ENCODE measurements at places on chromosomes 6 and 20. TPM values are rescaled to one million over a fixed set of nuclear protein-coding genes. Genes with fewer than 3 reads are reported as not detected.

GRCh38 chr20:25457886-25458680 lies 50.6 kb downstream of the GINS1 start:
- H3K27ac ChIP-seq: no peak overlapping the region
- H3K27me3 ChIP-seq: no peaks in the 10 kb centered on the region
- no peak for DNase-seq
- no peak overlapping the region for H3K4me3 ChIP-seq
- no peaks in the 10 kb centered on the region for H3K4me1 ChIP-seq

- no peak overlapping the region for H3K4me3 ChIP-seq
- no peak for DNase-seq
- no peaks in the 10 kb centered on the region for H3K4me1 ChIP-seq
- H3K36me3 ChIP-seq: no peaks in the 10 kb centered on the region
- no peaks in the 10 kb centered on the region for H3K27me3 ChIP-seq
- no peak overlapping the region for H3K27ac ChIP-seq
Observed at GRCh38 chr6:136030131-136030530, 178.6 kb downstream of the PDE7B start.

- no peaks in the 10 kb centered on the region for H3K36me3 ChIP-seq
- H3K27me3 ChIP-seq: peaks cover 3% of the 10 kb centered on the region
- peak; percentile 84 for DNase-seq
- H3K27ac ChIP-seq: no peak overlapping the region
- H3K4me1 ChIP-seq: peaks cover 20% of the 10 kb centered on the region
- H3K4me3 ChIP-seq: no peak overlapping the region
Observed at GRCh38 chr20:49608752-49609670, 41.1 kb upstream of the PTGIS start.

DNA sequence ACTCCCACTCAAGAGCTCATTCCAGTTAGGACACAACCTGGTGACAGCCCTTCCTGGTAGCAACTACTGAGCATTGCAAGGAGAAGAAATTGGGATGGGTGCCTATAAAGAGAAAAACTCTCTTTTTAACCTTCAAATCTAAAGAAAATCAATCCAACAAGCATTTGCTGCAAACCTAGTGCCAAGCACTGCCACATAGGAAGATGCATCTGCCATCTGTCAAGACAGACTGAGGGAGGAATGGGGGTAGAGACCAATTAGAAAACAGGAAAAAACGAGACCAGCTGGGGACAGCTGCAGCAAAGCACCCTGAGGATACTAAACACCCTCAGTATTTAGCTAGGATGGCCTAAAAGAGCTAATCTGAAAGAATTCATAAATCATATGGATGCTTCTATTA lies 27.9 kb downstream of the HLA-DMB start:
- DNase-seq: no peak
- no peak overlapping the region for H3K27ac ChIP-seq
- H3K36me3 ChIP-seq: no peaks in the 10 kb centered on the region
- peaks cover 5% of the 10 kb centered on the region for H3K27me3 ChIP-seq
- H3K4me3 ChIP-seq: no peak overlapping the region

- H3K36me3 ChIP-seq: no peaks in the 10 kb centered on the region
- peaks cover 9% of the 10 kb centered on the region for H3K27me3 ChIP-seq
- DNase-seq: no peak
- no peak overlapping the region for H3K4me3 ChIP-seq
Observed at GRCh38 chr20:1417273-1417672, 24.4 kb upstream of the FKBP1A start.

Gene TRIM15
- total RNA-seq: not detected

DNA sequence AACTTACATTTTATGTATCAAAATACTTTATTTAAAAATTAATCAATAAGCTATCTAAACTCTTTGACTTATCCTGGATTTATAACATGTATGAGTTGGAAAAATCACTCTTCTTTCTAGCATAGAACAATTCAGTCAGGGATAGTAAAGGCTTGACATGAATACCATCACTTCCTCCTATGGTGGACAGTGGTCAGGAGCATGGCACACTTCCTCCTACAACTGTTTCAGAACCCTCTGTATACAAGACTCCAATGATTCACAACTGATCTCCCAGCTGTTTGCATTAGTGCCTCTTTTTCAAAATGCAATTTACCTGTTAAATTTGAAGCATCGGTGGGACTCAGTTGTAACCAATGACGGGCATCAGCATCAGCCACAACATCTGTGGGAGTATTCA lies 129.7 kb downstream of the RALGAPA2 start:
- H3K4me1 ChIP-seq: no peaks in the 10 kb centered on the region
- H3K27ac ChIP-seq: no peak overlapping the region
- peaks cover 55% of the 10 kb centered on the region for H3K36me3 ChIP-seq
- H3K4me3 ChIP-seq: no peak overlapping the region
- no peak for DNase-seq

GRCh38 chr20:38248133-38248532 lies 12.4 kb downstream of the KIAA1755 start:
- H3K36me3 ChIP-seq: no peaks in the 10 kb centered on the region
- no peaks in the 10 kb centered on the region for H3K4me1 ChIP-seq
- H3K4me3 ChIP-seq: no peak overlapping the region
- H3K27me3 ChIP-seq: peaks cover 2% of the 10 kb centered on the region
- no peak overlapping the region for H3K27ac ChIP-seq

Gene CITED2
- 185 TPM for total RNA-seq

GRCh38 chr20:57326667-57327455 lies 2.7 kb upstream of the SPO11 start:
- no peak overlapping the region for H3K4me3 ChIP-seq
- H3K27ac ChIP-seq: no peak overlapping the region
- DNase-seq: no peak
- H3K27me3 ChIP-seq: peaks cover 22% of the 10 kb centered on the region
- no peaks in the 10 kb centered on the region for H3K36me3 ChIP-seq

GRCh38 chr6:17601386-17601703 lies 1.2 kb downstream of the FAM8A1 start:
- peaks cover 14% of the 10 kb centered on the region for H3K36me3 ChIP-seq
- peak overlapping the region; percentile 85 for H3K27ac ChIP-seq
- no peak for DNase-seq
- no peaks in the 10 kb centered on the region for H3K27me3 ChIP-seq

- DNase-seq: no peak
- H3K4me3 ChIP-seq: peak overlapping the region; percentile 23
Observed at GRCh38 chr20:53652090-53652858, 58.6 kb upstream of the ZNF217 start.

Gene SFT2D1
- total RNA-seq: 10.4 TPM

DNA sequence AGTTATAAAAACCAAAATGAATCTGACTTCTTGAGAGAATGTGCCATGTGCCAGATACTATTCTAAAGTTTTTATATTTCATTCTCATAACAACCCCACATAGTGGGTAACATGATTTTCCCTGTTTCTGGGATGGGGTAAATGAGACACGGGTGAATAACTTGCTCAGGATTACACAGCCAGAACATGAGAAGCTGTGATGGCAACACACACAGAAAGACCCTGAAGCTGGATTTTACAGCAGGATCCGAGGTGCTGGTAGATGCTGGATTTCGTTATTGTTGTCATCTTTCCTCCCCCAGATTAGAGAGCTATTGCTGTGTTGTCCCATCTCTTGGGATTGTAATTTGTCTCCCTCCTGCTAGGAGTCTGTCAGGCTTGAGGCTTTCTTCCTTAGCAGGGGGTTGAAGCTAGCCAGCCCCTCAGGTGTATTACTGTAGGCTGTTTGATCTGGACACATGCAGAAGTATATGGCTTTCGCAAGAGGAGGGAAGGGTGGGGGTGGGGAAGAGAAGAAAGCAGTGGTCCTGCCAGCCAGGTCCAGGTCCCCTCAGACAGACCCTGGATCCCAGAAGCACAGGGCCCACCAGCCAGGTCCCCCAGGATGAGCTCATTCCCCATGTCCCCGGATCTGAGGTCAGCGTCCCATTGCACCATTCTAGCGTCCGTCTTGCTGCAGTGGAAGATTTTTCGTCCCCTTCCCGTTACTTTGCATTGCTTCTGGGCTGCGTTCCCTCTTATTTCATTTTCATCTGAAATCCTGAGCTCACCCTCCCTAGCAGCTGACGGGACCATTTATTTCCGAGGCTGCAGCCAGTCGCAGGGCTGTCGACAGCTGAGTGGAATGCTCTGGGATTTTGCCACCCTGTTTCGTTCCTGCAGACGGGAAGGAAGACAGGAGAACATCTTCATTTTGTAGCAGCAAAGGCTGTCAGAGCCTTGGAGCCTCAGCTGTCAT lies 7.3 kb upstream of the KCNG1 start:
- no peak overlapping the region for H3K27ac ChIP-seq
- H3K27me3 ChIP-seq: peaks cover 70% of the 10 kb centered on the region
- H3K36me3 ChIP-seq: no peaks in the 10 kb centered on the region
- DNase-seq: no peak

DNA sequence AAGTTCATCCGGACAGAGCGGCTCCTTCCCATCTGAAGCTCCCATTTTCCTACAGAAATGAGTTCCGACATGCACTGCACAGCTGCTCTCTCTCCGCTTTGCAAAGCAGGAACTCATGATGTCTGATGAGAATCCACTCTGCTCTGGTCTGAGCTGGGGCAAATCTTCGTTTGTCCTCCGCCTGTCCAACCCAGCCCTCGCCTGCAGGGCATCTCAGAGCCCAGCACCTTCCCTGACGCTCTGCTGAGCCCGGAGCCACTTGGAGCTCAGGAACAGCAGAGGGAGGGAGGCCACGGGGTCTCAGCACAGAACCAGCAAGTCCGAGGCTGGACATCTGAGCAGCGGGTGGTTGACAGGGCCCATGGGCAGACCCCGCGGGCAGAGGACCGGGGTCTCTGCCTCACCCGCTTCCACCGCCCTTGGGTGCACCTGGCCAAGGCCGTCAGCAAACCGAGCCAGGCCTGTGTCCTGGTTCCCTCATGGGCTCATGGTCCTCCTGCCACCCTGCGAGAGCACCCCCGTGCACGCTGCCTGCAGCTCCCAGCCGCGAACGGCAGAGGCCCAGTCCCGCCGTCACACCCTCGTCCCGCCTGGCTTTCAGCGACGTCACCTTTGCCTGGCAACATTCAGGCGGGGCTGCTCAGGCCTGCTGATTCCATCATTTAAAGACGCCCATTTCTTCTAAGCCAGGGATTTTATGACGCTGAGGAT lies 78.5 kb upstream of the BHLHE23 start:
- no peak for DNase-seq
- H3K4me3 ChIP-seq: no peak overlapping the region
- H3K4me1 ChIP-seq: no peaks in the 10 kb centered on the region
- peaks cover 40% of the 10 kb centered on the region for H3K27me3 ChIP-seq
- H3K36me3 ChIP-seq: no peaks in the 10 kb centered on the region

DNA sequence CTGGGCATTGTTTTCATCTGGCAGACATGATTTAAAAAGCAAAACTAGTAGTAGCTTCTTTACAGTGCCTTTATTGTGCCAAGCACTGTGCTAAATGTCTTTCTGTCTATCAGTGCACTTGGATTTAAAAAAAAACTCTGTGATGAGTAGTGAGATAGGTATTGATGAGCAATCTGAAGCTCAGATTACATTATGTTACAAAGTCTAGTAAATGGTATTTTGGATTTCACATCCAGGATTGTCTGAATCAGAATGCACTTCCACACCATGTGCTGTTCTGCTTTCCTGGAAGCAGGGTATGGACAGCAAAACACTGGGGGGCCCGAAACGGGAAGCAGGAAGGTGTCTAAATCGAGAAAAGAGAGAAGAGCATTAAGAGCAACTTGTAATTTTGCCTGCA lies 103.4 kb upstream of the CCN2 start:
- no peaks in the 10 kb centered on the region for H3K36me3 ChIP-seq
- no peak for DNase-seq
- H3K4me3 ChIP-seq: no peak overlapping the region
- H3K27me3 ChIP-seq: no peaks in the 10 kb centered on the region
- H3K4me1 ChIP-seq: no peaks in the 10 kb centered on the region

Gene RRAGD
- total RNA-seq: 10.2 TPM
